ENCODE measurements at places on chromosomes 7 and 10. TPM values are rescaled to one million over a fixed set of nuclear protein-coding genes. Genes with fewer than 3 reads are reported as not detected.

SLC26A3 gene
- total RNA-seq: not detected

IL15RA gene
- 1.3 TPM for total RNA-seq

PDE6C gene
- total RNA-seq: not detected

TMEM270 gene
- not detected for total RNA-seq

ABCC2 gene
- 0.96 TPM for total RNA-seq

FEZF1 gene
- total RNA-seq: not detected

WNT8B gene
- total RNA-seq: not detected

SORCS3 gene
- not detected for total RNA-seq

C10orf62 gene
- not detected for total RNA-seq

PLEKHA1 gene
- 46.0 TPM for total RNA-seq

NPSR1 gene
- total RNA-seq: not detected

NKX1-2 gene
- total RNA-seq: 2.2 TPM
